ENCODE measurements at places on chromosomes 2 and 18.

- DNase-seq = peak; percentile 42
These were observed 30.0 kb downstream of the THNSL2 start for GRCh38 chr2:88199912-88200682.

- no peak for DNase-seq
These were observed 270.7 kb downstream of the SRBD1 start for GRCh38 chr2:45340318-45340717.

GRCh38 chr2:177147093-177147694 lies 65.4 kb upstream of the HNRNPA3 start:
- no peak for DNase-seq

DNA sequence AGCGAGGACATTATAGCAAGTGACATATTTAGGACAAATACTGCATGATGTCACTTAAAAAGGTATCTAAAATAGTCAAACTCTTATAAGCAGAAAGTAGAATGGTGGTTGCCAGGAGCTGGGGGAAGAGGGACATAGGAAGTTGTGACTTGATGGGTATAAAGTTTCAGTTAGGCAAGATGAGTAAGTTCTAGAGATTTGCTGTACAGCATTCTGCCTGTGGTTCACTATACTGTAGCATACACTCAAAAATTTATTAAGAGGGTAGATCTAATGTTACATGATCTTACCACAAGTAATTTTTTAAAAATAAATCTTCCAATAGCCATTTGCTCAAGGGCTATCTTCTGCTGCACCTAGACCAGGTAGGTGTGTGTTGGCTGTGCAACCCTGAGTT lies 78.1 kb upstream of the NPAS2 start:
- no peak for DNase-seq

DNA sequence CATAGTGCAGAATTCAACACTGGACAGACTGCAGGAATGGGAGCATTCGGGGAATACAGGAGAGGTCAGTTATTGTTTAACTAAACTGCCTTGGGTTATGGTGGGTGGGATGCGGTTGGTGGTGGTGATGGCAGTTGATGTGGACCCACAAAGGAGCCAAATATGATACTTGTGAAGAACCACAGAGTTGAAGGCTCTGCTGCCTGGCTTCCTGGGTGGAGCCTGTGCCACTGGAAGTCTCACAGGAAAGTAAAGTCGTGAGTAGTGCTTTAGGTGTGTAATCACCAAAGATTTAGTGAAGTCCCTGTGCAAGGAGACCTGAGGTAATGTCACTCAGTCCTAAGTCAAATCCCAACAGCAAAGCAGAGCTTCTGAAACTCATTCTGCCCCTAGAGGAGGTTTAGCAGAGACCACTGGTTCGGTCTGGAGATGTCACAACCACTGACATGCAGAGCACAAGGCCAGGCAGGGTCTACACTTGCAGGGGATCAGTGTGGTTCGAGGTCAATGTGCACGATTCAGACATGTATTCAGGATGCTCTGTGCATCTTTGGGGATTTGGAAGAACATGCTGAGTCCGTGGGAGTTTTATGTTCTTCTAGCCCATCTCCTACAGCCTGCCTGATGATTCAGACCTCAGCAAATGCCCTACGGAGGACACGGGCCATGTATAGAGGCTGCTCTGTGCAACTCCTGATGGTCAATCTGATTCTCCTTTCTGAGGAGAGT lies 1150.9 kb downstream of the RPIA start:
- DNase-seq = no peak

DNA sequence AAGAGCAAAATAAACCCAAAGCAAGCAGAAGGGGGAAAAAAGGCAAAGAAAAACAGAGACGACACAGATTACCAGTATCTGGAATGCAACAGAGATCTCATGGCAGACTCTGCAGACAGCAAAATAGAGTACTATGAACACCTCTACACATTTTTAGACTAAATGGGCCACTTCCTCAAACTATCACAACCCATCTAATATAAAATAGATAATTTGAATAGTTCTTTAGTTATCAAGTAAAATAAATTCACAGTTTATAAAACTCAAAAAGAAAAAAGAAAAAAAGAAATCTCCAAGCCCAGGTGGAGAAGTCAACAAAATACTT lies 16.6 kb downstream of the SESTD1 start:
- no peak for DNase-seq

DNA sequence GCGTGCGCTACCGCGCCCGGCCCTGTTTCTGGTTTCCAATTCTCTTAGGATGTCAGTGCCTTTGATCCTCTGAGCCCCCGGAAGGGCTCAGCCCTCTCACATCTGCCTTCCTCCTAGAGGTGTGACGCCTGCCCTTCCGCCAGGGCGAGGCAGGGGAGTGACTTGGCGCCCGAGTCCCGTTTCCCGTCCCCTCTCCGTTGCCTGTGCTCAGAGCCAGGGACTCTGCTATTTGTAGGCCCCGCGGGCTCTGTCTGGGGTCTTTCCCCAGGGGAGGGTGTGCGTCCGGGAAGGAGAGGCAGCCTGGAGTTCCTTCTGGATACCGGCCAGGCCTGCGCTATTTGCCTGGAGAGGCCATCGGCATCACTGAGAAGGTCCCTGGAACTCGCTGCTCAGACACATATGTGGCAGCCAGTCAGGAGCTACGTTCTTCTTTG lies 103.7 kb upstream of the TAF1B start:
- DNase-seq = peak; percentile 41

GRCh38 chr18:9849407-9850283 lies 36.1 kb upstream of the TXNDC2 start:
- no peak for DNase-seq

- peak; percentile 16 for DNase-seq
These were observed 1.2 kb downstream of the ABHD3 start for GRCh38 chr18:21703241-21703820.

GRCh38 chr2:154386186-154386585 lies 312.3 kb upstream of the KCNJ3 start:
- DNase-seq = no peak

GRCh38 chr18:40904295-40904694 lies 1050.7 kb upstream of the PIK3C3 start:
- DNase-seq = no peak

DNA sequence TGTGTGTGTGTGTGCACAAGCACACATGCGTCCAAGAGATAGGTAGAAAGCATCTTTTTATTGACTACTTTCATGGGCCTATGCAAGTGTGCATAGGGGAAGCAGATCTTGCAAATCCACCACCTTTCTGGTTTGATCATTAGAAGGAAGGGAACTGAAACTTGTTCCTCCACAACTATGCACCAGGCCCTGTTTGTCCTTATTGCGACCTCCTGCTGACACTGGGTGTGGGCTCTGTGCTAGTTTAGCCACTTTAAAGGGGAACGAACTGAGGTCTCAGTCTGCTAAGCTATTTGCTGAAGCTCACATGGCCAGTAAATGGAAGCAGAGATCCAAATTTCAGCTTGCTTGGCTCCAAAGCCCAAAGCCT lies 32.1 kb upstream of the INSIG2 start:
- DNase-seq = no peak

DNA sequence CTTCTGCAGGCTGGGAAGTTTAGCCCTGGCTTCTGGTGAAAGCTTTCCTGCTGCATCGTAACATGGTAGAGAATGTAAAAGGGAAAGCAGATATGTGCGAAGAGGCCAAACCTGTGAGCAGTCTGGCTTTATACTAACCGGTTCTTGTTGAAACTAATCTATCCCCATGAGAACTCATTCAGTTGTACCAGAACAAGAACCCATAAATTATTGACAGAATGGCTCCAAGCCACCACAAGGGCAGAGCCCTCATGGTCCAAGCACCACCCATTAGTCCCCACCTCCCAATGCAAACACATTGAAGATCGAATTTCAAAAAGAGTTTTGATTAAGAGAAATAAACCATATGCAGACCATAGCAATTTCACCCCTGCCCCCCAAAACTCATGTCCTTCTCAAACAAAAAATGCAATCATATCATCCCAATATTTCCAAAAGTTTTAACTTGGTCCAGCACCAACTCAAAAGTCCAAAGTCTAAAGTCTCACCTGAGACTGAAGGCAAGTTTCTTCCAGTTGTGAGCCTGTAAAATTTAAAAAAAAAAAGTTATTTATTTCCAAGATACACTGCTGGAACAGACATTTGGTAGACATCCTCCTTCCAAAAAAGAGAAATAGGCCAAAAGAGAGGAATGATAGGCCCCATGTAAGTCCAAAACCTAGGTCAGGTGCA lies 318.9 kb downstream of the CNTNAP5 start:
- DNase-seq = no peak

All from activated naive CD4-positive, alpha-beta T cell treated with anti-CD3 and anti-CD28 coated beads, Interleukin-2, amount 50 U/mL, for 16 hours (primary cell).